ENCODE measurements at places on chromosomes 2 and 18. TPM values are rescaled to one million over a fixed set of nuclear protein-coding genes. Genes with fewer than 3 reads are reported as not detected.

TMEM18 gene
- 30.4 TPM for total RNA-seq

AQP12B gene
- not detected for total RNA-seq

AQP12A gene
- not detected for total RNA-seq

ANKRD53 gene
- total RNA-seq, result 0.72 TPM

MYO5B gene
- 0.66 TPM for total RNA-seq

DCC gene
- under 0.01 TPM for total RNA-seq

VIT gene
- total RNA-seq, result 0.22 TPM

ANKRD30BL gene
- 0.14 TPM for total RNA-seq

FTCDNL1 gene
- 0.43 TPM for total RNA-seq

RAPGEF4 gene
- 0.14 TPM for total RNA-seq
